T-helper 9 cell (primary cell): ENCODE measurements at places on chromosomes 6 and 20.

DNA sequence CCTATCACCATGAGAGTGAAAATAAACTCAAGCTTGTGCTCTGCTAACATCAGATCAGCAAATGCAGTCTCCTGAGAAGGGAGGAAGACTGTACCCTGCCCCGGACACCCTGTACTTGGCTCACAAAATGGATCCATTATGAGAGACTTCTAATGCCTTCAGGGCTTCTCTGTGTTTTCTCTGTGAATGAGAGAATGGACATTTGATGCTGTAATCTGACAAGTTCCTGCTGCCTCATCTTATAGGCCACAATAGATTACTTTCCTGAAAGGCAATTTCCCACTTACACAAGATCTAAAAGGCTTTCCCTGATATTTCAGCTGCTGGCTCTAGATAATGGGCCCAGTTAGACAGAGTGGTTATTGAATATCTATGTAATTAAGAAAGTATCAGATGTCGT is 117.2 kb downstream of the OTOR start:
- DNase-seq, result no peak

- DNase-seq, result no peak
Observed at GRCh38 chr20:47501116-47501481, 588 bp upstream of the NCOA3 start.

DNA sequence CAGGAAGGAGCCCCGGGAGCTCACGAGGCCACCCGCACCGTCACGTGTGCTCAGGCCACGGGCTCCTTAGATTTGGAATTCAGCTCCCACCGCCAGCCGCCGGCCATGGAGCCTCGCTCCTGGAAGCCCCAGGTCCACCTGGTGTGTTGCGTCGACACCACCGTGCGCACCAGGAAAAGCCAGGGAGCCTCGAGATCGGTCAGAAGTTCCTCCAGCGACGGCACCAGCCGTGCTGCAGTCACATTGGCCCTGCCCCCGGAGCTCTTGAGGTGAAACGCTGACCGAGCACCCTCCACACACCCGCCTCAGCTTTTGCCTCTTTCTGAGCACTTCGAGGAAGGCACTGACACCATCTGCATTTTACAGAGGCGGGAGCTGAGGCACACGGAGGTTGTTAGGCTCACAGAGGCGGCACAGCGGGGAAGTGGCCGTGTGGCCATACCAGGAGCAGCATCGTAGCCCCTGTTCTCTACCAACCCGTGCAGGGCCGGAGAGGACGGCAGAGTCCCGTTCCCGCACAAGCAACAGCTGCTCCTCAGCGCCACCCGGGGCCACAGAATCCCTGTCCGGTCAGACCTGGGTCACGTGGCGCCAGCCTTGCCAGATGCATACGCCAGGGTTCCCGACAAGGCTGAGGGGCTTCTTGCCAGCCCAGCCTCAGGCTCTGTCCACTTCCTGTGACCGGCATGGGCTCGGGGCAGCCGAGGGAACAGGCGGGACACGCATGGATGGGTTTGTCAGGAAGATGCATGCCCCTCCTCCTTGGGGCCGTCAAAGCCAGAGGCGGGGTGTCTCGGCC is 7.6 kb downstream of the NKAIN4 start:
- no peak for DNase-seq

- no peak for DNase-seq
Observed at GRCh38 chr6:36779227-36779626, 60.0 kb downstream of the CPNE5 start.

DNA sequence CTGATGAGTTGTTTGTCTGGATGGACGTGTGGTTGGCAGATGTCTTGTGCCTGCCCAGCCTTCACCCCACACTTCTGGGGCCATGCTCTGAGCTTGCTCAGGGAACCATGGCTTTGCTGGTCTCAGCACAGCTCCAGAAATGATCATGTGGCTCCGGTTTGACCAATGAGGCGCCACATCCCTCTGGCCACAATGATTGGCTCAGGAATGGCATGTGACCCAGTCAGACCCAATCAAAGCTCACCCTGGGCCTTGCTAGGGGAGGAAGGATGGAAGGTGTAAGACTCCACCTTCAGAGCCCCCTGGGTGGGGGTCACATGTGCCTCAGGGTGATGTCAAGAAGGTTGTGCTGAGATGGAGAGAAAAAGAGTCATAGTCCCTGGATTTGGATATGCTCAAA is 281.6 kb upstream of the SULF2 start:
- no peak for DNase-seq

GRCh38 chr20:9535449-9535848 is 21.1 kb downstream of the LAMP5 start:
- DNase-seq, result no peak

DNA sequence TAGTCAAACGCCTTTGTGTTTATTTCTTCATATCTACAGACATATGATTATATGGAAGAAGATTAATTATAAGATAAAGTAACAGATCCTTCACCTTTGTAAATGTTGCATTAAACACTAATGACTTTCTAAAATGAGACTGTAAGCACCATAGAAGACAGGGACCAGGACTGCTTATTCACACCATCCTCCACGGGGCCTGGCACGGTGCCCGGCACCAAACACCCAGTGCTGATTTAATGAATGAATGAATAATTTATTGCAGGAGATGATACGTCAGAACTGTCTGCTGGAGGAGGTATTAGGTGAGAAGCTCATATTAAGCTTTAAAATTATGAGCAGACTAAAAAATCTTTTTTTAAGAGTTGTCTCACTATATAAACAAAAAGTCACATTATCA is 88.3 kb downstream of the SLX4IP start:
- DNase-seq, result no peak

- no peak for DNase-seq
Observed at GRCh38 chr6:35377002-35377401, 34.6 kb downstream of the PPARD start.

- DNase-seq, result no peak
Observed at GRCh38 chr6:88492241-88492640, 326.1 kb upstream of the CNR1 start.
